ENCODE measurements at places on chromosomes 2 and 18.

GRCh38 chr2:162172802-162173370, 20.8 kb upstream of the GCG start:
- no peak for DNase-seq

DNA sequence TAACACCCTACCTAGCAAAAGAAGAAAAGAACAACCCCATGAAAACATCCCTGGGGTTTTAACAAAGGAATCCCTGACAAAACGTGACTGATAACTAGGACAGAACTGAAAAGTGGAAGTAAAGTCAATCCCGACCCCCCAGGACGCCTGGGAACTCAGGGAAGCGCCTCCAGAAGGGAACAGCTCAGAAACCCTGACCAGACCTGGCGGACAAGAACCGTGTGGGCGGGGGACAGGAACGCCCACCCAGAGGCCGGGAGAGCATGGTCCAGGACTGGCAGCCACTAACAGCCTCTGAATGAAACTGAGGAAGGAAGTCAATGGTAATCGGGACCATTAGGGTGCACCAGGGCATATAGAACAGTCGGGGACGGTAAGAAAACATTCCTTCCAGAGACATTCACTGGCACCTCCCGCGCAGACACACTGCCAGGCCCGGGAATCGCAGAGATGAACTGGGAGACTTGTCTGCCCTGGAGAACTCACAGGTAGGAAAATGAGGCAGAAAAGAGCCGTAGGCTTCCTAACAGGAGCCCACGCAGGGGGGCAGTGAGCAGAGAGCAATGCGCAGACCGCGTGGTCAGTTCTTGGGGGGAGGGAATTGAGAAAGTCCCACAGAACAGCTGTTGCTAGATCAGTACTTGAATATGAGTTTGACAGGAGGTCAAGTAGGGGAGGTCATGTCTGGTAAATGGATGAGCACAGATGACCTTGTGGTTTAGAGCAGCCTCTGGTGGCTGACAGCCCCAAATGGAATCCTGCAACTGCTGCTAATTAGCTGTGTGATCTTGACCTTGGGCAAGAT, 1.3 kb upstream of the TBC1D8 start:
- no peak for DNase-seq

DNA sequence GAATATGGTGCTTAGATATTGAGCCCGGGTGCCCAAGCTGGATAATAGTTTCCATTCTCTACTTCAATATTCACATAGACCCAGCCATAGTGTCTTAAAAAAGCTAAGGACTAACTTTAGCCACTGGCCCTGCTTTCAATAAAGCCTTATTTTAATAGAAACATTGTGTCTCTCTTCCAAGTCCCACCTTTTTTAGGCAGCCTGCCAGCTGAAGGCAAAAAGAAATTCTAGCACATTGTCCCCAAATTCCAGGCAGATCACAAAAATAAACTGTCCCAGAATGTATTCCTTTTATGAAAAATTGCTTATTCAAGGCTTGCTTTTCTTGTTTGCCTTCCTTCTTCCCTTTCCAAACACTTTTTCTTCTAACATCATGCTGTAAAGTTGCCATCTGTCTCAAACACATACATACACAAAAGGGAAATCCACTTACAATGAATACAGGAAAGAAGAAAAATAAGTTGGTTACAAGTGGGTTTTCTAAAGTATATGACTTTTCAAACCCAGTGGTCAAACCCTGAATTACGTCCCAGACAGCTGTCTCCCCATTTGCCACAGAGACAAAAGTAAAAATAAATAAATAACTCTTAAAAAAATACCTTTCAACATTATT, 778.5 kb downstream of the BCL11A start:
- no peak for DNase-seq

- DNase-seq = no peak
Measured at GRCh38 chr2:200254773-200255172, 51.7 kb upstream of the SPATS2L start.

DNA sequence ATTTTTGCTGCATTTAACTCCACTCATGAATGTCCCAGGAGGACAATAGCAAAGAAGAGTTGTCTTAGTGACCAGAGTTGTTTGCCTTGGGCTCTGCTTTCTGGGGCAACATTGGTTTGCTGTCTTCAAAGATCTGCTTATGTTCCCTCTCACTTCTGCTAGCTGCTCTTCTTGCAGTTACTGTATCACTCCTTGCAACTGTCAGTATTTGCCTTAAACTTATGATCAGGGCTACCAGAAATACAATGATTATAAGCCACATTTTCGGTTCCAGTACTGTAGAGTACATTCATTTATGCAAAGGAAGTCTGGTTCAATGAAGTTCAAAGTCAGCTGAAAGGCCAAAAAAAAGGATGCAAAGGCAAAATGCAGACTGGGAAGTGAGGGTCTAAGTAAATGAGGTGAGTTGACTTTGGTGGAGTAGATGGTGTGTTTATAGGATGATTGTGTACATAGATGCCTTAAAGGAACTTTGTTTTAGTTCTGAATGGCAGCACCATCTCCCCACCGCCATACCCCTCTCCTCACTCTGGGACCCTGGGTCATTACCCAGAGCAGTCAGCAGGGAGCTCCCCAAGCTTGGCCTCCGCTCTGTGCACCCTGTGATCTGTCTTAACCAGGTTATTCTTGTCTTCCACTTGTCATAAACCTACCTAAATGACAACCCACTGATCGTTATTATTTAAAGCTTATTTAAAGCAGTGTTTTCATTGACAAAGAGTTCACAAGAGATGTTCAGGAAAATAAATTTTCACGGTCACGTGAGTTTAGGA, 236.0 kb downstream of the DOK6 start:
- no peak for DNase-seq

- DNase-seq = no peak
Measured at GRCh38 chr18:65942104-65942503, 191.3 kb downstream of the CDH7 start.
